ENCODE measurements at places on chromosomes 16 and 17.
A peak's percentile ranks its signal among the peaks of the same experiment; 100 is the strongest.

DNA sequence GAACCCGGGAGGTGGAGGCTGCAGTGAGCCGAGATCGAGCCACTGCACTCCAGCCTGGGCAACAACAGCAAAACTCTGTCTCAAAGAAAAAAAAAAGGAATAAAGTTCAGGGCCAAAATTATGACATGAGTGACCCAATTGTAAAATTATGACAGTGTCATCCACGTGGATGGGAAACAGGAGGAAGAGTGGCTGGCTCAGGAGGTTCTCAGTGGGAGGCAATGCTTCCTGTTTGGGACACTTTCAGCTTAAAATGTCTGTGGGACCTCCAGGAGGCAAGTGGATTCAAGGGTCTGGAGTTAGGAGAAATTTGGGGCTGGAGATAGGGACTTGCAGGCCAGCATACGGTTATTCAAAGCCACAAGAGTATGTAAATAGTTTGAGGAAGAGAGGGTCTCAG is 8.0 kb upstream of the STX4 start:
- no peak for DNase-seq

DNA sequence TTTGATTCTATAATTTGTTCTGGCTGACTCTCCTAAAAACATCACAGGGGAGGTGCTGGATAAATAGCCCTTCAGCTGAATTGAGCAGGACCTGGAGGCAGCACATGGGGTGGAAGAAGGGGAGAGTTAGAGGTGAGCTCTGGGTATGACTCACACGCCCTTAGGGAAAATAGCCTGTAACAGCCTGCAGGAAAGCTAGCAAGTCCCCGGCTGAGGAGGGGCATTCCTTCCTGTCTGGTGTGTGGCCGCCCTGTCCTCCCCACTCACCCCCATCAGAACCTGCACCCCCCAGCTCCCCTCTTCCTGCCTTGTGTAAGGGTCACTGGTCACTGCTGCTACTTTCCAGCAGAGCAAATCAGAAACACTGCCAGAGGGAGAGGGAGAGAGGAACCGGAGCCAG is 187.4 kb downstream of the C16orf95 start:
- no peak for DNase-seq

GRCh38 chr16:14015948-14016347 is 55.2 kb upstream of the MRTFB start:
- no peak for DNase-seq

GRCh38 chr16:84851192-84852127 is 31.7 kb downstream of the CRISPLD2 start:
- DNase-seq = no peak

GRCh38 chr17:45936610-45937009 is 42.3 kb downstream of the MAPT start:
- no peak for DNase-seq

DNA sequence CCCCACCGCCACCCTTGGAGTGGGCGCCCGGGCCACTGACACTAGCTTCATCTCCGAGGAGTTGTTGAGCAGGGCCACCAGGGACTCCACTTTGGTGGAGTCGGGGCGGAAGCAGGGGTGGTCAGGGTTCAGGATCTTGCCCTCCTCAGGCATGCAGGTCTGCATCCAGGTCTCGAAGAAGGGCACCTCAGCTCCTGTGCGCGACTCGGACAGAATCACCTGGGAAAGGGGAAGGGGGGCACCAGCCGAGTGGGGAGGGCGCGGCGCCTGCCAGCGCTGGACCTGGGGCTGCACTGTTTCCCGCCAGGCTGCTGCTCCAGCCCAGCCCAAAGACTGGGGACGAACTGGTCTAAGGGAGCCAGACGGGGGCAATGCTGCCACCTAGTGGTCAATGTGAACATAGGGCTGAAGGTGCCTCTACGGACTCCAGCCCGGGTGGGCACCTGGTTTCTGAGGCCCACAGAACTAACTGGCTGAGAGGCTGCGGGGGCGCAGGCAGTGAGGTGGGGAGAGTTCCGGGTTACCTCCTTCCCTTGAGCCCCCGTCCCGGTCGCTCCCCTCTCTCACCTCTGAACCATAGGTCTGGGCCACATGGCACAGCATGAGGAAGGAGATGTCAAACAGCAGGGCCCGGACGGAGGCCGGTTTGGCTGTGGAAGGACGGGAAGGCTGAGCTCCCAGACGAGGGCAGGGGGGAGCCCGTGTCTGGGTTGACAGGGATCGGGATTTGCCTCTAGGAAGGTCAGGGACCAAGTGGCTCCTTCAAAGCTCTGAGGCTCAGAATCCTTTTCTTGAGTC is 11.8 kb downstream of the CSF3 start:
- DNase-seq = peak; percentile 55

- DNase-seq = peak; percentile 31
Observed at GRCh38 chr17:58172369-58173071, 5.7 kb downstream of the OR4D2 start.

- DNase-seq = no peak
Observed at GRCh38 chr17:34156741-34157589, 98.1 kb upstream of the CCL2 start.

DNA sequence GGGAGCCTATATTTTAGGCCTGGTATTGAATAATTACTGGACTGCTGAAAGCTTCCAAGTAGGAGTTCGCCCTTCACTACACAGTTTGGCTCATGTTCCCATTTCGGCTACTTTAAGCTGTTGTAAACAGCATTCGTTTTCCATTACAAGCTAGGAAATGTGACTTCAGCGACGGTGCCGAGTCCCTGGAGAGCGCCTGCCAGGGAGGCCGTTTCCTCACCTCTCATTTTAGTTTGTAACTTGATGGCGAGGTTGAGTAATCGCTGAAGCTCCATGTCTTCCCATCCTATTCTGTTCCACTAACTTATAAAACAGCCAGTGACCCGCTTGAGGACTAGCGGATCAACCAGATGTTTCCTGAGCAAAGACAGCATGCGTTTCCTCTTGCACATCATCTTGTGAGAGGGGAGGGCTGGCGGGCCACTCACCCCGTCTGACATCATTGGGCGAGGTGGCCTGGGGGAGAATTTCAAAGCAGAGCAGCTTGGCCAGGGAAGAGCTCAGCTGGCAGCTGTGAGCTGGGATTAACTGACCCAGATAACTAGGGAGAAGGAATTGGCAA is 32.9 kb downstream of the PCTP start:
- DNase-seq = no peak

GRCh38 chr17:1796800-1797199 is 32.9 kb downstream of the SMYD4 start:
- no peak for DNase-seq

- no peak for DNase-seq
Observed at GRCh38 chr17:18143044-18143936, 34.7 kb downstream of the MYO15A start.

GRCh38 chr16:3112058-3112880 is at the start of gene ZNF205:
ZNF205 (plus strand) TSS chr16:3112586; CDS start chr16:3113431, 845 bp downstream.
- DNase-seq = no peak

DNA sequence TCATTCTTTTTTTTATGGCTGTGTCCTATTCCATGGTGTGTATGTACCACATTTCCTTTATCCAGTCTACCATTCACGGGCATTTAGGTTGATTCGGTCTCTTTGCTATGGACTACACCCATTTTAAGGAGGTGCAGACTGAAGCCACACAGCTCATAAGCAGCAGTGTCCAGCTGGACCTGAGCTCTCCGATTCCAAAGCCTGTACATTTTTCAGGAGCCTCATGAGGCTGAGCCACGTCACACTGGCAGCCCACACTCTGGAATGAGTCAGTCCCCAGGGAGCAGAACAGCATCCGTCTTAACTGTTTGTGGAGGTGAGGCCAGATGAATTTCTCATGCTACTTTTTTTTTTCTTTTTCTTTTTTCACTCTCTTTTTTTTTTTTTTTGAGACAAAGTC is 116.1 kb downstream of the C16orf95 start:
- no peak for DNase-seq

DNA sequence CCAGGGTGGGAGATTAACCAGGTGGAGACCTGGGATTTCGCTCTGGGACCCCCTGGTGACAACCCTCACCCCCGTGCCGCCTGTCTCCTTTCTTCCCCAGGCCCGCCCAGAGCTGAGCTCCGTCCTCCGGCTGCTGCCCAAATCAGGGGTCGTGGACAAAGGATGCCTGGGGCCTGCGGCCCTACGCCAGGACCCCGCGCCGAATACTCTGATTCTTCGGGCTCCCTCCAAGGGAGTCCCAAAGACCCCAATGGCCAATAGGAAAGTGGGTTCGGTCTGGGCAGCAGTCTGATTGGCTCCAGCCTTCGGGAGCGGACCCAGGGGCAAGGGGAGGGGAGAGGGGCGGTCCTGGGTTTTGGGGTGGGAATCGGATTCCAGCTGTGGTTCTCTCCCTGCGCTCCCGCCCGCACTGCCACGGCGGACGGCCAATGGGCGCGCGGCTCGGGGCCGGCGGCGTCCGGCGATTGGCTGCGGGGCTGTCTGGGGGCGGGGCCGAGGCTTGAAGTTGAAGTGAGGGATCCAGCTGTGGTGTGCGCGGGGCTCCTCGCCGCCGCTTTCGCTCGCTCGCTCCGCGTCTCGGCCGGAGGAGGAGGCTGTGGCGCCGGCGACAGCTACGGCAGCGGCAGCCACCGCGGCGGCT is at the start of gene CACNA1G:
TSS of gene CACNA1G (plus strand) at position 531 of the 640 bp plus-strand sequence. CDS start 745 bp downstream, outside the sequence.
- DNase-seq = peak; percentile 81

DNA sequence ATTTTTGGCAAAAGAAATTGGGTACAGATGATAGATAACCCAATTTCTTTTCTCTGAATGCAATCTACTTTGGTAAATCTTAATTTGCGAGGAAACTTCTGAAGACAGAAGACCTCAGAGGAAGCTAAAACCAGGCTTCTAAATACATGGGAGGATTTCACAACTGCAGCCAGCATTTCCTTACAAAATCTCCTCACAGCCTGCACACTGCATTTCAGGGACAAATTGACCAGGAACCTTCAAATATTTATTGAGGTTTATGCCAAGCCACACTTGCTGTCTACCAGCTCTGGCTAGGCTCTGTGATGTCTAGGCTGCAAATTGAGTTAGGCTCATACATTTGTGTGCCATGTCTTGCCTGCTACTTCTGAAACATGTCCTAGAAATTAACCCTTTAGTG is 167.3 kb upstream of the CDH5 start:
- DNase-seq = no peak

DNA sequence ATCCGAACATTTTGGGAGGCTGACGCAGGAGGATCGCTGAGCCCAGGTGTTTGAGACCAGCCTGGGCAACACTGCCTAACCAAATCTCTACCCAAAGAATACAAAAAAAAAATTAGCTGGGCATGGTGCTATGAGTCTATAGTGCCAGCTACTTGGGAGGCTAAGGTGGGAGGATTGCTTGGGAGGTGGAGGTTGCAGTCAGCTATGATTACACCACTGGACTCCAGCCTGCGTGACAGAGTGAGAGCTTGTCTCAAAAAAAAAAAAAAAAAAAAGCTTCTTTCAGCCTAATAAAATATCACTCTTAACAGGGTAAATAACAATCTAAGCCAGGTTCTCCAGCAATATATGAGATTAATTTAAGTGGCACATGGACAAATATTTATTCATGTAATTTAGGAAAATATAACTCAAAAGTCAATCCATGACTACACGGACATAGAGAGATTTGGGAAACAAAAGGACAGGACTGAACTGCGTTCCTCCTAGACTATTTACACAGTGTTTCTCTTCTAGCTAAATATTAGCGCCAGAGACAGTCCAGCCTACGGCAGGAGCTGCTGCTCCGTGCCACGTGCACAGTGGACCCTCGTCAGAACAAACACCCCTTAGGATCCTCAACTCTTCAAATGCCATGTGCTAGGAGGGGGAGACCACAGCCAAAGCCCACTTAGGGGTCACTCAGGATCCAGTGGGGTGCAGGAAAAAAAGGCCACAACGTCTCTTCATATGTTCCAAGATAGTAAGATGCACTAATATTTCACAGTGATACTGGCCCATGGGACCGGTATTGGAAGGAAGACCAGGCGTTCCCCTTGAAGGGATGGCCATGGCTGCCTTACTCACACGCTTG is 8.7 kb downstream of the USP36 start:
- no peak for DNase-seq

GRCh38 chr16:3961449-3961849 is 80.9 kb upstream of the CREBBP start:
- no peak for DNase-seq

- DNase-seq = no peak
Observed at GRCh38 chr17:38746004-38746848, 1.9 kb downstream of the PCGF2 start.

- DNase-seq = no peak
Observed at GRCh38 chr17:1553354-1554266, 9.0 kb downstream of the PITPNA start.

DNA sequence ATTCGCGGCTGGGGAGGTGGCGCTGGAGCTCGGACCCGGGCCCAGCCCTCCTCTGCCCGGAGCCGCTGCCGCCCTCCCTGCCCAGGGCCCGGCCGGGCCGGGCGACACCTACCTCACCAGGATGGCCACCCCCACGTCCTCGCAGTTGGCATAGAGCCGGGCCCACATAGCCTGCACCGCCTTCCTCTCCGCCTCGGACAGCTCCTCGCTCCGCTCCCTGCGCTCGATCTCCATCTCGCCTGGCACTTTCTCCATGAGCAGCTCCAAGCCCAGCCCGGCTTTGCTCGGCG is 276 bp downstream of the CYGB start:
- no peak for DNase-seq

GRCh38 chr17:5282642-5283217 is 646 bp downstream of the RABEP1 start:
- no peak for DNase-seq

All from effector memory CD4-positive, alpha-beta T cell (primary cell).